ENCODE measurements at places on chromosomes 5 and 9.

DNA sequence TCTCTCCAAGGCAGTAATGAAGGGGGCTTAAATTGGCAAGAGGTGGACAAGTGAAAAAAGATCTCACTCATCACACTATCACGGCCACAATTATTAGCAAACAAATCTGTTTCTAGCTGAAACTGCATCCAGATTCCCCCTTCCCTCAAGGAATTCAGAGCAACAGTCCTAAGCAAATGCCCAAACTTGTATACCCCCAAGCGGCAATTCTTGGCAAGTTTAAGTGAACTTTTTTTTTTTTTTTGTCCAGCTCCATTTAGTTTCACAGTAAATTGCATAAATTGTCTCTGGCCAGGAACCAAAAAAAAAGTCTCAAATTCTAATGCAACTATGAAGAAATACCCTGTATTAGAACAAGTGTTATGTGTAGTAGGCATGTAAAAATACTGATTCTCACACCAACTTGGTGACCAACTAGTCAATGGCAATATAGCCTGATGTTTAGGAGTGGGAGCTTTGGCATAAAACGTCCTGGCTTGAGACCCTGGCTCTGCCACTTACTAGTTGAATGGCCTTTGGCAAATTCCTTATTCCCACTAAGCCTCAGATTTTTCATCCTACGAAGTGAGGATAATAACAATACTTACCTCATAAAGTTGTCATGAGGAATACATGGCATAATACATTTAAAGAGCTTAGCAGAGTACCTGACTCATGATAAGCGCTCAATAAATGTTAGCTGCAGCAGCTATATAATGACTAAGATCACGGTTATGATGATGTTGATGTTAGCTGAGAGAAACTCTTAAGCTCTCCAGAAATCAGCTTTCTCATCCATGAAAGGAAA is 193.2 kb downstream of the ADAMTSL1 start:
- DNase-seq: no peak

DNA sequence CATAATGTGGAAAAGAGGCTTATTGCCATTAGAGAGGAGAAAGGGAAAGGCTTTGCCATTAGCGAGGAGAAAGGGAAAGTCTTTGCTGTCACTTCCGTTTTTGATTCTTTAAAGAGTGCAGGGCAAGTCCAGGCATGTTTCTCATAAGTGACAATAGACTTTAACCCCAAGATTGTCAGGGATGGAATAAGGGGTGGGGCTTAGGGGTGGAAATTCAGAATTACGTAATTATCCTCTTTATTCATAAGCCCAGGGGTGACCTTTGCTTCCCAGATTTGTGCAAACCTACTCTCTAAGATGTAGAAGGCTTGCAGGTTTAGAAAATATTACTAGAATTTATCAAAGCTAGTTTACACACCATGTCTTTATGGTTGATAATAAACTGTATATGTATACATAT is 2.3 kb upstream of the PLK2 start:
- no peak for DNase-seq

DNA sequence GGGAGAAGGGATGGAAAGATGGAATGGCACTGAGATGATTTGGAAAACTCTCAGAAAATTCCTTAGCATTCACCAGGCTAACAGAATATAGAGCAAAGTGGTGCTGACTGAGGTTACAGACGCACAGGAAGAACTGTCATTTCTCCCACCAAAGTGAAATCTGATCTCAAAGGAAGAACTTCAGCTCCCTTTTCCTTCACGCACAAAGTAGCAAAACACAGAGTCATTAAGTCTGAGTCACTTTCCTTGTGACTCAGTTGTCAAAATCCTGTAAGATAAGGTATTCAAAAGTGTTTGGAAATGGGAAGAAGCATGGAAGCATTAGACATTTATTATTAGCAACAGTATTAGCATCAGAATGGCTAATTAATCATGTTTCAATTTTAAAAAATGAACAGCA is 11.7 kb downstream of the MPDZ start:
- no peak for DNase-seq

DNA sequence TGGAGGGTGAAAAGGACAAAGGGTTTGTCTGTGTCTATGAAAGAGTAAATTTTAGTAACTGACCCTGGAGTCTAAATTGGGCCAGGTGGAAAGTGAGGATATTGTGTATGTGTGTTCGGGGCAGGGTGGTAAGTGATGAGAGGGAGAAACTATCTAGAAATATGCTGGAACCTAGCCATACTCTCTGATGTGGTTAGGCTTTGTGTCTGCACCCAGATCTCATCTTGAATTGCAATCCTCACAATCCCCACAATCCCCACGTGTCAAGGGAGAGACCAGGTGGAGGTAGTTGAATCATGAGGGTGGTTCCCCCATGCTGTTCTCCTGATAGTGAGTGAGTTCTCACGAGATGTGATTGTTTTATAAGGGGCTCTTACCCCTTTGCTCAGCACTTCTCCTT is 60.6 kb downstream of the COMMD10 start:
- DNase-seq: no peak

GRCh38 chr9:95075700-95076099 is 241.8 kb downstream of the FANCC start:
- no peak for DNase-seq

GRCh38 chr5:169584998-169585451 is 1.5 kb downstream of the SPDL1 start:
- no peak for DNase-seq

DNA sequence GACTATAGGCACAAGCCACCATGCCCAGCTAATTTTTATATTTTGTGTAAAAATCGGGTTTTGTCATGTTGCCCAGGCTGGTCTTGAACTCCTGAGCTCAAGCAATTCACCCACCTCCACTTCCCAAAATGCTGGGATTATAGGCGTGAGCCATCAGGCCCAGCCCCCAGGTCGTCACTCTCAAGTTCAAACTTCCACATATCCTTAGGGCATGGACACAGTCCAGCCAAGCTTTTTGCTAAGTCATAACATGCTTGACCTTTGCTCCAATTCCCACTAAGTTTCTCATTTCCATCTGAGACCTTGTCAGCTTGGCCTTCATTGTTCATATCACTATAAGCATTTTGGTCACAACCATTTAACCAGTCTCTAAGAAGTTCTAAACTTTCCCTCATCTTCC is 43.9 kb upstream of the ARAP3 start:
- no peak for DNase-seq

DNA sequence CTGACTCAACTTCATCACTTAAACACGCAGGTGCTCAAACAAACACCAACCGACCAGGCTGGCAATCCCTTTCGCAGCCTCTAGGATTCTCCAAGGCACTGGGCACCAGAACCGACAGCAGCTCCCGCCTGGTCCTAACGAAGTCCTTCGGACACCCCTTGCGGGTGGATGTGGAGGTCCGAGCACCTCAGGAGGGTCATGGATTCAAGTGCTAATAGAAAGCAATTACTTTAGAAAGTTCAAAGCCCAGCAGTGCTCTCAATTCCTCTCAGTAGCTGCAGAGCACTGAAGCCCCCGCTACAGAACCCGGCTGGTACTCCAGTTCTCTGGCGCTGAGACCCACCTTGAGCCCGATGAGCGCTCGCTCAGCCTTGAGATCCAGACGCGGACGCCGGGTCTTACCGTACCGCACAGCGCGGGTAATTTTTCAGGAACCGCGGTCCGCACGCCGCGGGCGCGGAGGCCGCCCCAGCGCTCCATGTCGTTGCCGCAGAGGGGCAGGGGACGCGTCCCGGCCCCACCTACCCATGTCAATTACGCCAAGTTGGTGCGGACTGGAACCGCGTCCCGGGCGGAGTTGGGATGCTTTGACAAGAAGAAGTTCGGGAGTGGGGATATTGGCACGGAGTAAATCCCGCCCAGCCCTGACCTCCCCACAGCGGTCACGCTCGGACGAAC is 638 bp downstream of the MARCHF3 start:
- DNase-seq: no peak

Data from NCI-H1436 treated with DMSO at 0.1 percent for 48 hours (cell line).